B cell (primary cell): ENCODE measurements at places on chromosomes 1 and 21. TPM values are rescaled to one million over a fixed set of nuclear protein-coding genes. Genes with fewer than 3 reads are reported as not detected.

OVAAL gene
- not detected in 2 replicates for total RNA-seq

AGO1 gene
- total RNA-seq = 38.8 and 41.3 TPM in 2 replicates

RBP7 gene
- not detected in 2 replicates for total RNA-seq

KRTAP11-1 gene
- not detected in 2 replicates for total RNA-seq

SIM2 gene
- total RNA-seq = not detected in 2 replicates

DNA sequence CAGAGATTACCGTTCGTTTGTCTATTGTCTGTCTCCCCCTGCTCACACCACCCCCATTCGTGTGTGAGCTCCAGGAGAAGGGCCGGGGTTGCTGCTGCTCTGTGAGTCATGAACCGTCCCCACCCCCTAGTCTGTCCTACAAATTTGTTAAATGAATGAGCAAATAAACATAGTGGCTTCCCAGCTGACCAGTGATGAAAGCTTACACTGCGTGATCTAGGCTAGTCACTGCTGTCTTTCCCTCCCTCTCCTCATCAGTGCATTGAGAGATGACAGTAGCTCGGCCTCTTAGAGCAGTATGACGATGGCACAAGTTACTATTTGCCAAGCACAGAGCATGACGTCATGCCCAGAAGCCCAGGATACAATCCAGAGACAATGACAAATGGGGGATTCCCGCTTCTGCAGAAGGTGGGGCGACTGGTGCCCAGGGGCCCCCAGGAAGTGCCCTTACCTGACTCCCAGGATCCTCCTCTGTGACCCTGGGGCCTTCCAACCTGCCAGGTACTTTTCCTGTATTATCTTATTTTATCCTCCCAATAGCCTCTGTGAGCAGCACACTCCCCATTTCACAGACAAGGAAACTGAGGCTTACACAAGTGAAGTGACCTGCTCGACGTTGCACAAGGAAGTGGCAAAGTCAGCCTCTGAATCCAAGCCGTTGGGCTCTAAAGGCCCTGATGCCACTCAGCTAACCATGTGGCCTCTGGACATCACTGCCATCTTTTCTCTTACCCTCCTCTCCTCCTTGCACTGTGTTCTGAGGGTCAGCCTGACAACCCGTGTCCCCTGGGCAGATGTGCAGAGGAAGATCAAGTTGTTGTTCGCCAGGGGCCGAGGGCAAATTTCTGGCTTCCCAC, 8.6 kb upstream of the EPHA2 start:
- no peak overlapping the region for H3K27ac ChIP-seq
- no peaks in the 10 kb centered on the region for H3K36me3 ChIP-seq
- no peaks in the 10 kb centered on the region for H3K27me3 ChIP-seq
- H3K4me3 ChIP-seq = no peak overlapping the region
- H3K4me1 ChIP-seq = peaks cover 25% of the 10 kb centered on the region

DNA sequence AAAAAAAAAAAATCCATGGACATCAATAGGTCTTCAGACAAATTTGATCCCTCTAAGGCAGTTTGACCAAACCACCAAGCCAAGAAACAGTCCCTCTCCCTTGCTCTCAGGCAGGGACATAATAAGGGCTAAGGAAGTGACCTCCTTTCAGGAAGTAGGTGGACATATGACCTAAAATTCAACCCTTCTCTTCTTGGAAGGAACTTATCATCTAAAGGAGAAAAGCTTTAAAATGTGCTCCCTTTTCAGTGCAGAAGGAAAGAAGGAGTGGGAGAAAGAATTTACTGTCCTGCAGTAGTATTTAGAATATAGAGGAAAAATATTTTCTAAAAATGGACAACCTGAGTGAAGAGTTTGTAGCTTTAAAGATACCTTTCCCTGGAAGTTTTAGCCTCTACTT, 118.1 kb downstream of the DTL start:
- H3K27ac ChIP-seq = no peak overlapping the region
- no peaks in the 10 kb centered on the region for H3K36me3 ChIP-seq
- H3K4me3 ChIP-seq = no peak overlapping the region
- no peaks in the 10 kb centered on the region for H3K4me1 ChIP-seq
- no peaks in the 10 kb centered on the region for H3K27me3 ChIP-seq

DNA sequence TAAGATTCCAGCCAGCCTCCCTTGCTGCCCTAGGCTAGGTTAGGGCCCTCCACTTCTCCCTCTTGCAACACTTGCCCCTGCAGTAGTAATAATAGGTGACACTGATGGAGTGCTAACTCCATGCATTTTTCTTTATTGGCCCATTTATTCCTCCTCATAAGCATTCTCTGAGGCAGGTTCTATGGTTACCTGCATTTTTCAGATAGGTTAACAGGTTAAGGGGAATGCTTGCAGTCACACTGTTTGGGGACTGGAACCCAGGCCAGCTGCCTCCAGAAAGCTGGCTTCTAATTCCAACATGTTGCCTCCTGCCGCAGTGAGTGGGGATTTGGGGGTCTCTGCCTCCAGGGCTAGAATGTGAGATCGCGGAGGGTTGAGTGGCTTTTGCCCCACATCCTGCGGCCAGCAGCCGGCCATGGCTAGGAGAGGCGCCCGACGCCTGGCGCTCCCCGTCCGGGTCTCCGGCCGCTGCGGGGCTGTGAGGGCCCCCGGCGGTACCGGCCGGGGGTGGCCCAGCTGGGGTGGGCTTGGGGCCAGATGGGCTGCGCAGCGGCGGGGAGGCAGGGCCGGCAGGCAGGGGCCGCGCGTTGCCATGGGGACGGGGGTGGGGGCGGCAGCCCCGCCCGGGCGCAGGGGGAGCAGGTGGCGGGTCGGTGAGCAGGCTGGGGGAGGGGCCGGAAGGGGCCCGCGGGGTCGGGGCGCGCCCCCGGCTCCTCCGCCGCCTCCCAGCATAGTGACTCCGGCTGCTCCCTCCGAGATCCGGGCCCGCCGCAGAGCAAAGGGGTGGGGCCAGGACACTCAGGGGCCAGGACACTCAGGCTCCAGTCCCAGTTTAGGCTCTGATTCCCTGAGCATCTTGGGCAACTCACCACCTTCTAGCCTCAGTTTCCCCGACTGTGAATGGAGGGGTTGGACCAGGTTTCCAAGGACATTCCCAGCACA, 68.4 kb upstream of the SSBP3 start:
- H3K4me1 ChIP-seq = peaks cover 35% of the 10 kb centered on the region
- peaks cover 5% of the 10 kb centered on the region for H3K27me3 ChIP-seq
- H3K36me3 ChIP-seq = no peaks in the 10 kb centered on the region
- peak; percentile 39 for DNase-seq
- peak overlapping the region; percentile 63 for H3K27ac ChIP-seq

DNA sequence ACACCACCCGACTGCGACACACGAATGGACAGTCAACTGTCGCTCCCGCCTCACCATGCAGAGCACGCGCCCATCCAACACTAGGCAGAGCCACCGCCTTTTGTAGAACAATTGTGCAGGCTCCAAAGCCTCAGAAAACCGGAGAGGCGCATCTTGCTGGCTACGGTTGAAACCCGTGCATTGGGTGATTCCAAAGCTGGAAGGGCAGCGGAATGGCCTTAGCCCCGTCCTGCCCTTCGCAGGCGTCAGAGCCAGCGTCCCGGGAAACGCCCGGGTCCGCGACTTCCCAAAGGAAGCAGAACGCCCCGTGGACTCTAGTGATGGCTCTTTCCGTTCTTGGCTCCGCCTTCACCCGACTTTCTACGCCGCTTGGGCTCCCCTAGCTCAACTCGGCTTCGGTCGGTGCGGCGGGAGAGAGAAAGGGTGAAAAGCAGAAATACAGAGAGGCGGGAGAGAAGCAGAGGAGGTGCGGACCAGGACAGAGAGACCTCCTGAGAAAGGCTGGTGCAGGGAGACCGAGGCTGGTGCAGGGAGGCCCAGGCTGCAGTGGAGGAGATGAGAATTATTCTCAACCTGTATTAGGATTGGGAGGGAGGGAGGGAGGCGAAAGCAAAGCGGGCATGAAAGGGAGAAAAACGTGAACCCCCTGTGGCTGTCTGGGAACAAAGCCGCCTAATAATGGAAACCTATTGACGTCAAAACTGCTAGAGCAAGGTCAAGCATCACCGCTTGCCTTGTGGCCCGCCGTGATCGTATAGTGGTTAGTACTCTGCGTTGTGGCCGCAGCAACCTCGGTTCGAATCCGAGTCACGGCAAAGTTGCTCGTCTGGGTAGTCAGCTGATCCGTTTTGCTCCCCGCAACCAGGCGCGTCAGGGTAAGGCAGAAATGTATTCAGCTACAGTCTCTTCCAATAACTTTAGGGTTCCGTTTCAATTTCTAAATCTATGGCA, 99.5 kb downstream of the PRKAB2 start:
- peak; percentile 77 for DNase-seq
- H3K27ac ChIP-seq = no peak overlapping the region
- no peaks in the 10 kb centered on the region for H3K36me3 ChIP-seq
- H3K4me1 ChIP-seq = peaks cover 7% of the 10 kb centered on the region

- peaks cover 27% of the 10 kb centered on the region for H3K4me1 ChIP-seq
- DNase-seq = no peak
- peaks cover 3% of the 10 kb centered on the region for H3K27me3 ChIP-seq
- no peak overlapping the region for H3K4me3 ChIP-seq
- H3K36me3 ChIP-seq = no peaks in the 10 kb centered on the region
- no peak overlapping the region for H3K27ac ChIP-seq
These were observed 6.0 kb downstream of the PLEKHG5 start for GRCh38 chr1:6485168-6486101.

GRCh38 chr21:29148530-29148929, 18.1 kb downstream of the MAP3K7CL start:
- no peak for DNase-seq
- no peak overlapping the region for H3K4me3 ChIP-seq
- no peak overlapping the region for H3K27ac ChIP-seq
- H3K36me3 ChIP-seq = no peaks in the 10 kb centered on the region

DNA sequence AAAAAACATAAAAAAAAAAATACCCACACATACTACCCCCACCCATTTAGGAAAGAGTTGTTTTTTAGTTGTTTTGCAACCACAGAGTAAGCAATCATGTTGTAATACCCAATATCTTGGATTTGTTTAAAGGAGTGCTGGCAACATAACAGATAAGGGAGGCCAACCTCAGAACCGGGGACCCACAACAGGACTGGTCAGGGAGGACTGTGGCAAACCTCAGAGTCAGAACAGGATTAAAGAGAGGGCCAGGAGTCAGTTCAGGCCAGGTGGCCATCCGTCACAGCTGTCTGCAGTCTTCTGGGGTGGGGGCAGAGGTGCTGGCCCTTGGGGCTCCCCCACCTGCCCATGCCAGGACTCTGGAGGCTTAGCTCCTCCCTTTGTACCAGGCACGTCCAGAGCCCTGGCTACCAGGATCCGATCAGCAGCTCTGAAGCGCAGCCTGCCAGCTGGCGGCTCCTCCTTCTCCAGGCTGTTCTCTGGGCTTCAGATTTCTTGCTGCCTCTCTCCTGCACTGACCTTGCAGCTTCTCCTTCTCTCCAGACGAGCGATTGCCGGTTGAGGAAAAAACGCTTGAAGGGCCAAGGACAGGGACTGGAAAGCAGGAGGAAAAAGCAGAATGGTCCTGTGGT, 7.9 kb downstream of the H6PD start:
- no peak for DNase-seq
- H3K27me3 ChIP-seq = no peaks in the 10 kb centered on the region
- H3K4me3 ChIP-seq = no peak overlapping the region
- no peak overlapping the region for H3K27ac ChIP-seq

DNA sequence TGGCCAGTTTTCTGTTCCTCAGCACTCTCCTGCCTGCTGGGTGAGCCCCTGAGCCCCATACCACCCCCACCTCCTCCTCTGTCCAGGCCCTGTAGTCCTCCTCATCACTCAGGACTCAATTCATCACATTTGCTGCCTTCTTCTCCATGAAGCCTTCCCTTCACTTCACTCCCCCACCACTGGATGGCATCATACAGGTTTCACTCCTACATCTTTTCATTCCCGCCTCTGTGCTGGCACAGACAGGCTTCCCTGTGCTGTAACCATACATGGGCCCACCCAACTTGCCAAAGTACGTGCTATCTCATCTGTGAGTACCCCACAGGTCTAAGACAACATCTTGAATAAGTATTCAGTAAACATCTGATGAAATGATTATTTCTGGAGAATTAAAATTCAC, 56.9 kb downstream of the SLC45A1 start:
- DNase-seq = no peak
- peaks cover 7% of the 10 kb centered on the region for H3K4me1 ChIP-seq
- no peak overlapping the region for H3K27ac ChIP-seq
- peaks cover 1% of the 10 kb centered on the region for H3K36me3 ChIP-seq

DNA sequence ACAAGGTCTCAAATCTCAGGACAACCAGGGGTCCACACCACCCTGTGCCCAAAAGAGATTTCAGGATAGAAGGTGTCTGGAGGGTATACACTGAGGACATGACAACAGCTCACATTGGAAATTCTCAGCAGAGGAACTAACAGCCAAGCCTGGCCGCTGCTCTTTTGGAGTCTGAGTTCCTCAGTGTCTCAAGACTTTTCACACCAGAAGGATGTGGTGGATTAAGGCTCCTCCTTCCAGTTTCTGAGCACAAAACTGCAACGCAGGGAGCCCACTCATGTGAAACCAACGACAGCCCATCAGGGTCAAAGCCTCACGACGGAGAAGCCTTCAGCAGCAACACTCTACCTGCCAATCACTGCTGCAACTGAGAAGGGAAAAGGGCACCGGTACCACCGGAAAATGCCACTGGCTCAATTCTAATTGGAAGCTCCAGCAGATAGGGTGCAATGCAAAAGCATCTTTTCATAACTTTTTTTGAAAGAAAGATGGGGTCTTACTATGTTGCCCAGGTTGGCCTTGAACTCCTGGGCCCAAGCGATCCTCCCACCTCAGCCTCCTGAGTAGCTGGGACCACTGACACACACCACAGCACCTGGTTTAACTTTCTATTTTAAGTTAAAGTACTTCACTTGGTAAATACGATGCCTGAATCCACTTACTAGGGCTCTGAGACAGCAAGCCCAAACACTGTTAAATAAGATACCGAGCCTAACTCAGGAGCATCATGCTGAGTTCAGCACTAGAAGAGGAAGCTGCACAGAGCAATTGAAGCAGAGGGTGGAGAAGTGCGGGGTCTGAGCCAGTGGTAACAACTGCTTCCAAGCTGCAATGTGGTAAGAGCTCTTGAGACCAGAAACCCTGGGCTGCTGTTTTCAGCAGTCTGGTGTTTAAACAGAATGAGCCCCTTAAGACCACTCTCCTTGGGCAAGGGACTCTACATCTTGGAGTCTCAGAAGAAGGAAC, 7.8 kb downstream of the CAPZB start:
- no peaks in the 10 kb centered on the region for H3K27me3 ChIP-seq
- peak; percentile 79 for DNase-seq
- H3K4me3 ChIP-seq = peak overlapping the region; percentile 32
- peaks cover 77% of the 10 kb centered on the region for H3K4me1 ChIP-seq
- peak overlapping the region; percentile 78 for H3K27ac ChIP-seq

- H3K27me3 ChIP-seq = no peaks in the 10 kb centered on the region
- no peaks in the 10 kb centered on the region for H3K36me3 ChIP-seq
- H3K27ac ChIP-seq = no peak overlapping the region
- no peak overlapping the region for H3K4me3 ChIP-seq
These were observed 141.8 kb upstream of the ERRFI1 start for GRCh38 chr1:8167936-8168335.

- no peaks in the 10 kb centered on the region for H3K4me1 ChIP-seq
- no peak for DNase-seq
- H3K4me3 ChIP-seq = no peak overlapping the region
These were observed 308.0 kb upstream of the C1orf174 start for GRCh38 chr1:4207842-4208692.

GRCh38 chr21:31142600-31142999, 104.3 kb upstream of the KRTAP19-8 start:
- no peaks in the 10 kb centered on the region for H3K27me3 ChIP-seq
- DNase-seq = no peak
- no peaks in the 10 kb centered on the region for H3K36me3 ChIP-seq
- no peak overlapping the region for H3K4me3 ChIP-seq
